ENCODE measurements at places on chromosomes 1 and 21.
A peak's percentile ranks its signal among the peaks of the same experiment; 100 is the strongest.

DNA sequence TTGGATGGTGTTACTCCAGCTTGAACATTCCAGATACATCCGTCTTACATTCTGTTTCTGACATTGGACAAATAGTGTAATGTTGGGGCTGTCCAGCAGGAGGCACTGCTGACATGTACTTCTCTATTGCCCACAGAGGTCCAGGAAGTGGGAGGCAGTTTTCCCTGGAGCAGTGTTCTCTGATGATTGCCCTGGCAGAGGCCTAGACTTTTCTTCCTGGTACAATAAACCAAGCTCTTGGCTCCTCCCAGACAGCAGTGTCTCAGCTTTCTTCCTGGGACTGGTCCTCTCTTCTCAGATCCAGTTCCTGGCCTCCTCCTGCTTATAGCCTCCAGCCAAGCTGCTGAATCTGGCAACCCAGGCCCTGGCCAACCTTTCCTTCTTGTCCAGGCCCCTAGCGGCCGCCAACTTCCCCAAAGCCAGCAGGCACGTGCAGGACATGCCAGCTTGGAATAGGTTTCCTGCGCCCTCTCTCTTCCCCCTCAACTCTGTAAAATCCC lies 14.9 kb upstream of the IFNLR1 start:
- DNase-seq = peak; percentile 39

GRCh38 chr1:119007670-119008482 lies 19.7 kb upstream of the TBX15 start:
- no peak for DNase-seq

- no peak for DNase-seq
Observed at GRCh38 chr1:155073377-155074242, 5.0 kb upstream of the EFNA3 start.

DNA sequence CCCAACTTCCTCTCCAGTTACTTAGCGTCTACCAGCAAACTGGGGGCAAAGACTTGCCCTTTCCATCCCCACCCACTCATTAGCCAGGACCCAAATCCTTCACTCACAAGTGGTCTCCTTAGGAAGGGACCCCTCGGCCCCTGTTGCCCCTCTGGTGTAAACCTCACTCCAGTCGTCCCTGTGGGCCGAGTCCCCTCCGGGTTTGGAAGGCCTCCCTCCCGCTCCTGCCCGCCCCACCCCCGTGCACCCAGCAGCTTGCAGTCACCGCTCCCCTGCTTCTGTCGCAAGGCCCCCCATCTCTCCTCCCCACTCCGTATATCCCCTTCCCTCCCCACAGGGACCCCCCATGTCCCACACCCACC lies 1.2 kb downstream of the EFHD2 start:
- DNase-seq = no peak

DNA sequence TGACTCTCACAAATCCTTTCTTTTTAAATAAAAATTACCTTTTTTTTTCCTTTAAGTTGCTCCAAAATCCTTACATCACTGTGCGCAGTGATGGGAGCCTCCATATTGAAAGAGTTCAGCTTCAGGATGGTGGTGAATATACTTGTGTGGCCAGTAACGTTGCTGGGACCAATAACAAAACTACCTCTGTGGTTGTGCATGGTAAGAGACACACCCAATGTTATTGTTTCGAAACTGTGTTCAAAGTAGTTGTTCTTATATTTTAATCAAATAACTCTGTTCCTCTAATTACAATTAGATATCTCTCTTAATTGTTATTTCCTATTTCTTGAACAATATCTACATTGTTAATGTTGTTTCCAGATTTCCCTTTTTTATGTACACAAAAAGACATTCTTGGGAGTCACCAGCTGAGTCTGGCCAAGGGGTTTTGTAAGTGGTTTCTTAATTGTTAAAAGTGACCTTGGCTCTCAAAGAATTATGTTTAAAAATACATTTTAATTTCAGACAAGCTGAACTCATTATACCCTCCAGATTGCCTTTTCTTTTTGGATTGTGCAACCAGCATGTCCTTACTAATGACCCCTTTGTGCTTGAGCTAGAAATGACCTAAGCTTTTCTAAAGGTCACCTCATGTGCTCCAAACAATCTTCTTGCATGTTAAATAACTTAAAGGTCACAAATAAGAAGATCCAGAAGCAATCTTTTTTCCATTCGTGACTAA lies 250.1 kb downstream of the HMCN1 start:
- DNase-seq = no peak

GRCh38 chr1:156498432-156499193 lies 2.0 kb downstream of the MEF2D start:
- no peak for DNase-seq

- DNase-seq = no peak
Observed at GRCh38 chr1:199512037-199512710, 515.3 kb upstream of the NR5A2 start.

GRCh38 chr1:29544406-29544805 lies 308.1 kb downstream of the PTPRU start:
- DNase-seq = no peak
